Stimulated activated CD8-positive, alpha-beta memory T cell treated with anti-CD3 and anti-CD28 coated beads, Interleukin-15, amount 100 ng/mL, for 48 hours (primary cell): ENCODE measurements at places on chromosomes 1 and 21.

GRCh38 chr21:43269440-43269839 lies 100.6 kb downstream of the CRYAA start:
- peak; percentile 25 for DNase-seq

- no peak for DNase-seq
Measured at GRCh38 chr1:76158126-76158525, 83.6 kb downstream of the ST6GALNAC3 start.

- no peak for DNase-seq
Measured at GRCh38 chr1:4003846-4004505, 103.9 kb upstream of the C1orf174 start.

DNA sequence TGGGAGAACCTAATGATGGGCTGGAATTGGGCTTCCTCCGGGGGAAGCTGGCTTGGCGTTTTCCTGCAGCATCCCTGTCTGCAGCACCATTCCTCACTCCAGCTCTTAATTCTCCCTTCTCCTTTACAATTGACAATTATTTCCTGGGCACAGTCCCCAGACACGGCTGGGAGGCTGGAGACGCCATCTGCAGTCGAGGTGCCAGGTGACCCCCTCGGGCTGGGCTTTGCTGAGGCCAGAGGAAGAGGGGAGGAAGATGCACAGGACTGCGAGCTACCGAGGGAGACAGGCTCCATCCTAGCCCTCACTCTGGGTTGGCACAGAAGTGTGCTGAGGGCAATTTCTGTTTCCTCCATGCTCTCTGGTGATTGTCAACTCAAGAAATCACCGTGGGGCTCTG lies 453.8 kb downstream of the PTPRU start:
- no peak for DNase-seq

- DNase-seq: no peak
Measured at GRCh38 chr1:43947061-43947873, 517 bp downstream of the IPO13 start.
